ENCODE measurements at places on chromosomes 16 and 17.
A peak's percentile ranks its signal among the peaks of the same experiment; 100 is the strongest.

GRCh38 chr16:17053536-17054160 is 417.1 kb downstream of the XYLT1 start:
- no peak for DNase-seq

DNA sequence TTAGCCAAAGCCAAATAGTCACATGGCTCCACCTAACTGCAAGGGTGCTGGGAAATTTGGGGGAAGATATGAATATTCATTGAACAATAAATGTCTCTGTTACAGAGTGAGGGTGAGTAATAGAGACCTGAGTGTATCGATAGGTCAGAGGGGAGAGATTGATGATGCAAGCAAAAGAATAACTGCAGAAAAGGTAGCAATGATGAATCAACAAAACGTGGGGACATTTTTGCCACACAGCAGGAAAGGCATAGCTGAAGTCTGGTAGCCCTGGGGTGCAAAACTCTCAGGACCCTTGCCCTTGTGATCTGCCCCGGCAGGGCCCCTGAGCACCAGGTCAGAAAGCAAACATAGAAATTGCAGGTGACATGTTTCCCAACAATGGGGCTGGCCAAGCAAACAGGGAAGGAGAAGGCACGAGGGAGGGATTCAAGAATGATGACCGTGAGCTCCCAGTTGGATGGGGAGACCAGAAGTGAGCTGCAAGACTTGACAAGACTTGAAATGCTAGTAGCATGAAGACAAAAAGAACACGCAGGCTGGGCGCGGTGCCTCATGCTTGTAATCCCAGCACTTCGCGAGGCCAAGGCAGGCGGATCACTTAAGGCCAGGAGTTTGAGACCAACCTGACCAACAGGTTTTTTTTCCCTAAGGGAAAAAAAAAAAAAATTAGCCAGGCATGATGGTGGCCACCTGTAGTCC is 12.7 kb upstream of the HERPUD1 start:
- no peak for DNase-seq

- DNase-seq = no peak
Observed at GRCh38 chr17:78236362-78237127, 5.1 kb downstream of the TMEM235 start.

DNA sequence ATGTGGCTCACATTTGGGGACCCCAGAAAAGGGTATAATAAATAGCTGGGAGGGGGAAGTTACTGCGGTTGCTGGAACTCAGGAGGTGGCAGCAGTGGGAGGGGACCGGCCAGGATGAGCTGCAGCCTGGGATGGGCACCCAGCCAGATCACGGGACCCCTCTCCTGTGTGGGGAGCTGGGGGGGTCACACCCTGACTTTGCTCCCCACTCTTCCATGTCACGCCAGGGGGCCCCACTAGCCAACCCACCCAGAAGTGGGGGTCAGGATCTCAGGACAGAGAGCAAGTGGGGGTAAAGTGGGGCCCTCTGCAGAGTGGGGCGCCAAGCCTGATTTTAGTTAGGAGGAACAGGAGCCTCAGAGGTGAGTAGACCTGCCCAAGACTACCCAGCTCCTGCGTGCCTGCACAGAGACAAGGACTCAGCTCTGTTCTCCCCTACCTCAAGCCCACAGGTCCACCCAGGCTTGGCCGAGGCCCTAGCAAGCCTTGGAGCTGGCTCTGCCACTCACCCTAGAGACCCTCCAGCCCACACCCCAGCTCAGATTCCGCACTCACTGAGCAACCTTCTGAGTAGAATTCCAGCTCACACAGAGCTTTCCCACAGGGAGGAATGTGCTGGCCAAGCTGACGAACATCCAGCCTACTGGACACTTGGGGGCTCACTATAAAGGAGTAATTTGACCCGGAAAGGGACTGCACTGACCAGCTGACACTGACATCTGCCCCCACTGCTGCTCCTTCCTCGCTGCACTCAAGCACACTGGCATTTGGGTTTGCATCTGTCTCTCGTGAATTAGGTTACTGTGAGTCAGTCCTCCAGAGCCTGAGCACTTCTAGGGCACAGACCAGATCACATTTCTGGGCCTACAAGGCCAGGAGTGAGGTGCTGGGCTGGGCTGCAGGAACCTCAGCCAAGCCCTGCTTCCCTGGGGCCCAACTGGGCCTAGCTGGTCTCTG is 310.1 kb downstream of the C16orf95 start:
- no peak for DNase-seq

- DNase-seq = no peak
Observed at GRCh38 chr16:86011532-86011931, 112.6 kb downstream of the IRF8 start.

GRCh38 chr17:7988750-7989178 is 13.7 kb upstream of the GUCY2D start:
- DNase-seq = peak; percentile 72

GRCh38 chr16:50473356-50473945 is 74.7 kb upstream of the NKD1 start:
- no peak for DNase-seq

DNA sequence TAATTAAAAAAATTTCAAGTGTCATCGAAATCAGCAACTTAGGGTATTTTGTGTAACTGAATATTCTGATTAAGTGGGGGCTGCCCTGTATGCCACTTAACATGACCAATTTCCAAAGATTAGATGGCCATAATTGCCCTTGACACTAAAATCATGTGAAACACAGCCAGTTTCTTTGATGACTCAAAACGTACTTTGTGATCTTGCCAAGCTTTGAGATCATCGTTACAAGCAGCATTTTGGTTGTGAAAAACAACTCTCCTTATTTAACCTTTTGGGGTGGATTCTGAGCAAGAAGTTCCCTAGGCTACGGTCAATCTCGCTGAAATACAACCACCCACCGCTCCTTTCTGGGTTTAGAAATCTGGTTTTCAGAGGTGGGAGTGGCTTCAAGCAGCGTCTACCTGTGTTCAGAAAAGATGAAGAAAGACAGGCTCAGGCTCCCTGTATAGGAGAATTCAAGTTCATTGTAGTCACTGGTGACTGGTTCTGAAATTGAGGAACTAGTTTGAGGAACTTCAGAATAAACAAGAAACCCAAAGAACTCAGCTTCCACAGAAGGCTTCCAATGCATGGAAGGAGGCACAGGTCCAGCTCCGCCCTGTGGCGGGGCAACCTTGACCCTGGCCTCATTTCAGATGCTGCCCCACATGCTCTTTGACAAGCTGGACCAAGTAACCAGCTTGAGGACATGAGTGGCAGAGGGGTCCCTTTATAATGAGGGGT is 9.4 kb downstream of the MAP3K14 start:
- DNase-seq = no peak

DNA sequence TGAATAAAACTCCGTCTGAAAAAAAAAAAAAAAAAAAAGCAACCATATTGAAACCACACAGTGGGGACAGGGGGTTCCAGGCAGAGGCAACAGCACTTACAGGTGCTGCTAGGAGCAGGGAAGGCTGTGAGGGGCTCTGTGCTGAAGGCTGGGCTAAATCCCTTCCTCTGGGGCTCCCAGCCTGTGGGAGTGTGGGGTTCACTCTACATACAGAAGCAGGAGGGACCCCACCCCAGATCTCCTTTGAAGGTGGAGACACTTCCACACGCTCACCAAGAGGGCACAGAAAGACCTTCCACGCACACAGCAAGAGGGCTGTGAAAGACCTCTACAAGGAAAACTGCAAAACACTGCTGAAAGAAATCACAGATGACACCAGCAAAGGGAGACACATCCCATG is 53.9 kb downstream of the USP22 start:
- no peak for DNase-seq

- no peak for DNase-seq
Observed at GRCh38 chr17:64974750-64975317, 55.6 kb upstream of the LRRC37A3 start.

DNA sequence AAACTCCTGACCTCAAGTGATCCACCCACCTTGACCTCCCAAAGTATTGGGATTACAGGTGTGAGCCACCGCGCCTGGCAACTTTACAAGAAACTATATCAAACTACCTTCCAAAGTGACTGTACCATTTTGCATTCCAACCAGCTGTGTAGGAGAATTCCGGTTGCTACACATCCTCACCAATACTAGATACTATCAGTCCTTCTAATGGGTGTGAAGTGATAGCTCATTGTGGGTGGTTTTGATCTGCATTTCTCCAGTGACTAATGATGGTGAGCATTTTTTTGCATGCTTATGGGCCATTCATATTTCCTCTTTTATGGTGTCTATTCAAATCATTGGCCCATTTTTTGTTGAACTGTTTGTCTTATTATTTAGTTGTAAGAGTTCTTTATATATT is 37.7 kb downstream of the SCNN1B start:
- DNase-seq = no peak

DNA sequence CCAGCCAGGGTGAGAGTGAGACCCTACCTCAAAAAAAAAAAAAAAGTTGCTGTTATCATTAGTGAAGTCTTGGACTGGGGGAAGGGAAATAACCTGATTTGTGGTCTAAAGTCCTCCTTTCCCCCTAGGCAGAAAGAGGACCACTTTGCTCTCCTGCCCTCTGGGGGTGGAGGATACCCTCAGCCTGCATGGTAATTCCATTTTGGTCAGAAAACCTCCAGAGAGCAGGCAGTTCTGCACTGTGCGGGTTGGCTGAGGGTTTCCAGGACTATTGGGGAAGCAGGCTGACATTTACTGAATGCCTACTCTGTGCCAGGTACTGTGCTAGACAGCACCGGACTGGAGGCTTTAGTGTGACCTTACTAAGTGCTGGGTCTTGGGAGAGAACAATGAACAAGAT is 2.6 kb downstream of the ADAP2 start:
- DNase-seq = no peak

DNA sequence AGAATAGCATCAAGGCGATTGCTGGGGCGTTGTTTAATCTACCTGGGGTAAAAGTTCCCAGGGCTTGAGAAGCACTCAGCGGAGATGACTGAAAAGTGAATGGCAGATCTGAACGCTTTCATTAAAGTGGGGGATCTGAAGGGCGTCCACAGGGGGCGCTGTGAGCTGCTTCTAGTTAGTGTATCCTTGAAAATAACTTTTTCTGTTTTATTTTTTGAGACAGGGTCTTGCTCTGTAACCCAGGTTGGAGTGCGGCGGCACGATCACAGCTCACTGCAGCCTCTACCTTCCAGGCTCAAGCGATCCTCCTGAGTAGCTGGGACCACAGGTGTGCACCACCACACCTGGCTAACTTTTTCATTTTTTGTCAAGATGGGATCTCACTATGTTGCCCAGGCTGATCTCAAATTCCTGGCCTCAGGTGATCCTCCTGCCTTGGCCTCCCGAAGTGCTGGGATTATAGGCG is 360.4 kb downstream of the SEC14L1 start:
- DNase-seq = no peak

DNA sequence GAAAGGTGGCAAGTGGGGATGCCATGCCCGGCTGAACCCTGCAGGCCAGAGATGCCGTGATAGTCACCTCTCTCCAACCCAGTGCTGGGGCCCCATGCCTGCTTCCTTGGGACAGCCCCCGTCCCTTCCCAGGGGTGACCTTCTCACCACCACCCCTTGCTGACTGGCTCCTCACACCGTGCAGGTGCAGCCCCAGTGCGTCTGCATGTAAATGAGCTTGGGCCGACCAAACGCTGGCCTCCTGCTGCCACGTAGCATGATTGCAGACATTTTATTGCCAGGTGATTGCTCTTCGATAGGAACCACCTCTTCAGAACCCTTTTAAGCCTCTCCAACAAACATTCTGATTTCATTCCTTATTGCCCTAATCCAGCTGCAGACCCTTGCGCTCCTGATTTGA is 32.5 kb downstream of the ASIC2 start:
- no peak for DNase-seq

GRCh38 chr17:13523164-13523563 is 78.6 kb downstream of the HS3ST3A1 start:
- DNase-seq = no peak

DNA sequence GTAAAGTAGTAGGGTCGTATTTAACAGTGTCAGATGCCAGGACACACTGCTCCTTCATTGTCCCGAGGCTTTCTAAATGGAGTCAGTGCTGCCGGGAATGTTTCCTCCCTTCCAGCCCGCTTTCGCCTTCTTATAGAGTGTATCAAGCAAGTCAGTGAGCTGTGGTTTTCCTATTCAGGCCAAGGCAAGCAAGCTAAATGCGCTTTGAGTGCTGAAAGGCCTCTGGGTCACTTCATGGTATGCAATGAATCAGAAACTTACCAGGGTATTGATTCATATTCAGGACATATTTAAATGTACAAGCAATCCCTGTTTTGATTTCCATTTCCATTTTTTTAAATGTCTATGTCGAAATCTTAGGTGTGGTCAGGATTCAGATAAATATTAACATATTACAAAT is 327.9 kb upstream of the SOX9 start:
- DNase-seq = no peak

- DNase-seq = peak; percentile 85
Observed at GRCh38 chr16:68756239-68756915, 19.3 kb downstream of the CDH1 start.

DNA sequence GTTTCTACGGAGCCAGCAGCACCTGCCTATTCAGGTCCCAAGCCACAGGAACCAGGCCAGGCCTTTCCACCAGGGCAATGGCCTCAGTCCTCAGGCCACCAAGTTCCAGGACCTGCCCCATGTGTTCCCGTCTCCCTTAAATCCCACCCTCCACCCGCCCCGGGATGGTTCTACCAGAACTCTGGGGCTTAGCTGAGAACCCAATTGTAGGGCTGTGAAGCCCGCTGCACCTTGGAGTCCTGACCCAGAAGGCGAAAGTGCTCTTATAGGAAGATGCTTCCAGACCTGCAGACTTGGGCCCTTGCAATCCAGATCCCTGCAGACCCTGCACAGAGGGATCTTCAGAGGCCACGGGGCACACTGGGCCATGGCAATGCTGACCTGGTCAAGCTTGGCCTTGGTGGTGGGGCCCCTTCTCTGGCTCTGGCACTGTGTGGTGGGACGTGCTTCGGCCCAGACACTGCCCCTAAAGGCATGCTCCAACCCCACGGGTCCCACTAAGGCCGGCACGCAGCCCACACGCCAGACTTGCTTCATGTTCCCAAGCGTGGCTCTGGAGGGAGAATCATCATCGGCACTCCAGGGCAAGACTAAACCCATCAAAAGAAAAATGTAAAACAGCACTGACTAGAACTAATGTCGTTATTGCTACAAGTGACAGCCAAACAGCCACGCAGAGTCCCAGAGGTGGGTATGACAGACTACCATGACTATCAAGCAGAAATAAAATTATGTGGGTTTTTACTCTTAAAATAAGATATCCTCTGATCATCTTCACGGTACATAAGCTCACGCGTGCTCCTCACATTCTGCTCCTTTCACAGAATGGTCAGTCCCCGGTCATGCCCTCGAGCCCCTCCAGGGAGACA is 41.3 kb upstream of the ATP2A3 start:
- DNase-seq = no peak
